ENCODE measurements at places on chromosomes 16 and 17.

- no peak for DNase-seq
These were observed 7.7 kb downstream of the WNT3 start for GRCh38 chr17:46810837-46811236.

DNA sequence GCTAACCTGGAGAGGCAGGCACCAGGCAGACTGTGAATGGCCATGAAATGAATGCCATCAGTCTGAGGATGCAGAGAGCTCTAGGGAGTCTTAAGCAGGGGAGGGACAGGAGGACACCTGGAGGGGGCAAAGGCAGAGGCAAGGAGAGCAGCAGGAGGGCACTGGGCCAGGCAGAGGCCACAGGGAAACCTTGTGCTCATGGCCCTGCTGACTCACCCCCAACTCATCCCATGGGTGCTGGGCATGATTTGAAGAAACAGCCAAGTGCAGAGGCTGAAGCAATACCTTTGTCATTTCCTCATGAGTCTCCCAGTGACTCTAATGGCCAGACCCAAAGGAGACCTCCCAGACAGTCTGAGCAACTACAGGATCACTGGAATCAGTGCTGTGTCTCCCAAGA is 141.4 kb downstream of the TMEM132E start:
- DNase-seq: no peak

DNA sequence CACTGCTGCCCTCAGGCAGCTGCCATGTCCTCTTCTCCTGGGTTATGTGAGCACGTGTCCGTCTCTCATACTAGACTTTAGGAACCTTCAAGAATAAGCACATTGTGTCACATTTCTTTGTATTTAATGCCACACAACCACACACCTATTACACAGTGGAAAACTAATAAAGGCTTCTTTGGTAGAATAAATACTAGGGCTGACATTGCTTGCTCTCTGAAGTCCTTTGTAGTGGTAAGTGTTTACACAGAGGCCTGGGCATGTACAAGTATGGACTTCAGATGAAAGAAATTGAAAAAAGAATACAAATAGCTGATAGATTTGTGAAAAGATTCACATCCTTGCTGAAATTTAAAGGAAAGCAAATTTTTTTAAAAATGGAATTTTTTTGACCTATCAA is 188.1 kb upstream of the CCL2 start:
- DNase-seq: no peak

GRCh38 chr16:28136751-28137434 is 73.4 kb upstream of the GSG1L start:
- DNase-seq: no peak

DNA sequence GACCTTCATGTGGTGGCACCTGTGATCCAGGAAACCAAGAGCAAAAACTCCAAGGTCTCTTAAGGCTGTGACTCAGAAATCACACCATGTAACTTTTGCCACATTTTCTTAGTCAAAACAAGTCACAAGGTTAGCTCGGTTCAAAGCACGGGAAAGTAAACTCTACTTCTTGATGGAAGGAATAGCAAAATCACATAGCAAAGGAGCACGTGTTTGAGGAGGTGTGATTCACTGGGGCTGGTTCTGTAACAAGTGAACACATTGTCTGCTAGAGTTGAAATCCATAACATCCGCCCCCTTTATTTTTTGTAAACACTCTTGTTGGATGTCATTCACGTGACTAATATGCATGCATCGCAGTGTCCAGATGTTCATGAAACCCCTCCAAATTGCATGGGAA is 415.0 kb upstream of the MAF start:
- DNase-seq: no peak

DNA sequence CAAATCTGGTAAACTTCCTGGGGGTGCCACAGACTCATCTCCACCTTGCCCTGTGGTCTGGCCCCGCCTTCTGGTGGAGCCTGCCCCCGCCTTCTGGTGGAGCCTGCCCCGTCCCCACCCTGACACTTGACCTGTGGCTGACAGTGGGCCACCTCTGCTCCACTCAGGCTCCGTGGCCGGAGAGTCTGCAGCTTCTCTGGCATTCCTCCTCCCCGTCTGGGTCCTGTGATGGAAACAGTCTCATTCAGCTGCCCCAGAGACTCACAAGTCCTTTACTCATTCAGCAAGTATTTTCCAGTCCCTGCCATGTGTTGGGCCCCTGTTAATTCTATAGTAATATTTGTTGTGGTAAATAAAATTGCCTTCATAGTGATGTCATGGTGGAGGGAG is 21.0 kb upstream of the G6PC1 start:
- no peak for DNase-seq

DNA sequence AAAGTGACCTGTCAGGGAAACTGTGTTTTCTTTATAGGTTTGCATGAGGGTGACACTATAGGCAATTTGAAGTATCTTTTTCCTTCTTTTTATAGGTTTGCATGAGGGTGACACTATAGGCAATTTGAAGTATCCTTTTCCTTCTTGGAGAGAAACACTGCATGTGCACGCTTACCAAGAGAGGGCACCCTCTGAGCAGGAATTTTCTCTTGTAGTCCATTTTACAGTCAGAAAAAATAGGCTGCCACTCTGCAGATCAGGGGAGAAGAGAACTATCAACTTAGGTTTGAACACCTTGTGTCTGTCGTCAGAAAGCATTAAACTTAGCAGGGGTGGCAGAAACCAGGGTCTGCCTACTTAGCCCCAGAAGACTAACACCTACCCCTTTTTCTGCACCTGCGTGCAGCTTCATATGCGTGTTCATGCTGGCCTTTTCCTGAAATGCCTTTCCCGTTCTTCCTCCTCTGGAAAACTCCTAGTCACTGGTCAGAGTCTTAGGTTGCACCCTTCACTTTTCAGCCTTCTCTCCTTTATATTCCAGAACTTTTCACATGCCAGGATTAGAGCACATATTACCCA is 16.4 kb upstream of the SMIM36 start:
- DNase-seq: no peak

GRCh38 chr16:57941016-57941664 is 29.8 kb downstream of the CNGB1 start:
- DNase-seq: no peak

GRCh38 chr17:64158406-64158805 is 28.5 kb upstream of the ERN1 start:
- DNase-seq: no peak

- no peak for DNase-seq
These were observed 3.7 kb downstream of the NFE2L1 start for GRCh38 chr17:48051706-48052486.

DNA sequence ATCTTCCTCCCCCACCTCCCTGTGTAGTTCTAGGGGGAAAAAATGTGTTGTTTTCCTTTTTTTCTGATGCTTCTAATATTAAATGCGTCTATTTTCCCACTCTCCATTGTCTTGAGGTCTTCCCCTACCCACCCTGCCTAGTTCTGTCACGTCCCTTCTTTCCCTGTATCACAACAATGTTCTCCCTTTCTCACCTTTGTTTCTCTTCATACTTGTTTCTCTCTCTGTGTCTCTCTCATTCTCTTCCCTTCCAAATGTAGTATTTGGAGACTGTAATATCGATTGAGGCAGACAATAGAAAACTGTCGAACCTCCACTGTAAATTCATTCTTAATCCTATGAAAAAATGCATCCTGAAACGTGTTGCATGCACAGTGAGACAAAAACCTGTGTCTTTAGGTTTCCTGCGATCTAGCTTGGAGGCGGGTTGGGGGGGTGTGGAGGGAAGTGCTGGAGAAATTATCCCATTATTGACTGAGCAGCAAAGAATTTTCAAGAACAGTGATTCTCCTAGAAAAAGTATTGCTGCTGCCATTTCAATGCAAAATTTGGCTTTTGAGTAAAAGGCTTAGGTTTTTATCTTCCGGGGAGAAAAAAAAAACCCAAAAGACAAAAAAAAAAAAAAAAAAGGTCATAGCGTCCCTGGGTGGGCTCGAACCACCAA is 1.3 kb upstream of the PSMB3 start:
- DNase-seq: no peak

DNA sequence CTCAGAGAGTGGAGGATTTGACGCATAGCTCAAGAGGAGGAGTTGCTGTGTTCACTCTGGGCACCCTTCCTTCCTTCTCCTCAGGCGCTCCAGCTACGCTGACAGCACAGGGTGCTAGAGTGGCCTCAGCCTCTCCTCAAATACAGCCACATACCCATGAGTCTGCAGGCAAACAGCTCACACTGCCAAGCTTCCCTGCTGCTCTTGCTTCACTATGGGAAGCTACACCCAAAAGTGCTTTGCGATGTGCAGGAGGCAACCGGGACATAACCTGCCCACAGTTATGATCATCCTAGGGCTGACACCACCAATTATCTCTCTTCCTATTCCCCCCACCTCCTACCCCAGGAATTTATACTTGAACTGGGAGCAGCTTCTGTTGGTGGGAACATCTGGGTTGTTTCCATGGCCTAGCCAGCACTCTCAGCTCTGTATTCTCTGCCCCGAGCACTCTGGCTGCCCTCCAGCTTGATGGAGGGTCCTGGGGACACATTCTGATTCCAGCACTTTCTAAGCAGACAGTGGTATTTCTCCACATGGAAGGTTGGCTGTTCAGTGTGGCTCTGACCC is 40.3 kb upstream of the SREBF1 start:
- no peak for DNase-seq

DNA sequence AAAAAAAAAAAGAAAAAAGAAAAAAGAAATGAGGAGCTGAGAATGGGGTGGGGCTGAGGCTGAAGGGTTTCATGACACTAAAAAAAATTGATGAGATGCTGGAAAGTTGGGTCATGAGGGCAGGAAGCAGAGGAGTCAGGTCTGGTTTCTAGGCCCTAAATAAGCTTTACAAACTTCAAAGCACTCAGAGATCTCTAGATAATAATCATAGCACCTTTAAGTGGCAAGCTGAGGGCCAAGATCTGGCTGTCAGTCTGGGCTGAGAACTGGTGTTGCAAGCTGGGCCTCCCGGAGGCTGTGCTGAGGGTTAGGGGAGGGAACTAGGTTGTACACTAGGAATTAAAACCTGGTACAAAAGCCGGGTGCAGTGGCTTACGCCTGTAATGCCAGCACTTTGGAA is 6.4 kb downstream of the ZNF764 start:
- no peak for DNase-seq

GRCh38 chr17:6323626-6324356 is 111.1 kb downstream of the AIPL1 start:
- no peak for DNase-seq

- DNase-seq: no peak
These were observed 29.5 kb downstream of the MBTD1 start for GRCh38 chr17:51230306-51230705.

GRCh38 chr16:11130978-11131665 is 124.9 kb downstream of the SOCS1 start:
- no peak for DNase-seq

DNA sequence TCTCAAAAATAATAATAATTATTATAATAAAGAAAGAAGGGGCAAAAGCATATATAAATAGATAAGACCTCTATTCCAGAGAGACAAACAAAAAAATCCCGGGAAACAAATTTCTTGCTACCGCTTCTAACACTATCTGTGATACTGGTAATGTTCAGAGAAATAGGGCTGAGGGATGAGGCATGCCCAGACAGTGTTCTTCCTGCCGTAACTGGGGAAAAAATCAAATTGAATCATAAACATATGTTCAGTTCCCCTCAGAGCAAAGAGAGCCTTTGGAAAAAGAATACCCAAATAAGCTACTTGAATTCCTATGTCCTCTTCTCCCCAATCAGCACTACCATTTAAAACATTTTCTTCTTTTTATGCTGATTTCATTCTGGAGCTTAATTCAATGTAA is 688.0 kb downstream of the KCNJ2 start:
- no peak for DNase-seq

DNA sequence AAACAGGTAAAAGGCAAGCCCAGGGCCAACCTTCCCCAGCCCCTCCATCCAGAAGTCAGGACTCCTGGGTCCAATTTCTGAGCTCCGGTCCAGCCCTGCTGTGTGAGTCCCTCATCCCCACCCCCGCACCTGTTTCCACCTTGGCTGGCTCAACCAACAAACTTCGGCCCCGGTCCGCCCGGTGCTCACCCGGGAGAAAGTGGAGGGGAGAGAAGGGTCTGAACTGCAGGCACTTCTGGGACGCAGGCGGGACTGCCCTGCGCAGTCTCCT is 541 bp downstream of the RHBDF2 start:
- DNase-seq: no peak

DNA sequence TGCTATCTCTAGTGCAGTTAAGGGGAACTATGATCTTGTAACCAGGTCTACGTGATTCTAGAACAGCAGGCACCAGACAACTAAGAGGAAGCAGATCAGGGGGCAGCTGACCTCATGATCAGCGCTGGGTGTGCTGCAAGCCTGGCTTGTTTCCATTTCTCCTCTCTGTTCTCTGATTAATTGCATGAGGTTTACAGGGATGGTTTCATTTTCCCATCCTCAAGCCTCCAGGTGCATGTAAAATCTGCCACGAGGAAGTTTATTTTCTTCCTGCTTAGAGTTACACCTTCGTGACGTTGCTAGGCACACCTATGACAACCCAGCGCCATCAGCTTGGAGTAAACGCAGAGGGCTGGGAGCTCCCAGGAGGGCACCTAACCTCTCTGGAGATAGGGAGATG is 4.3 kb upstream of the NUPR1 start:
- DNase-seq: no peak

DNA sequence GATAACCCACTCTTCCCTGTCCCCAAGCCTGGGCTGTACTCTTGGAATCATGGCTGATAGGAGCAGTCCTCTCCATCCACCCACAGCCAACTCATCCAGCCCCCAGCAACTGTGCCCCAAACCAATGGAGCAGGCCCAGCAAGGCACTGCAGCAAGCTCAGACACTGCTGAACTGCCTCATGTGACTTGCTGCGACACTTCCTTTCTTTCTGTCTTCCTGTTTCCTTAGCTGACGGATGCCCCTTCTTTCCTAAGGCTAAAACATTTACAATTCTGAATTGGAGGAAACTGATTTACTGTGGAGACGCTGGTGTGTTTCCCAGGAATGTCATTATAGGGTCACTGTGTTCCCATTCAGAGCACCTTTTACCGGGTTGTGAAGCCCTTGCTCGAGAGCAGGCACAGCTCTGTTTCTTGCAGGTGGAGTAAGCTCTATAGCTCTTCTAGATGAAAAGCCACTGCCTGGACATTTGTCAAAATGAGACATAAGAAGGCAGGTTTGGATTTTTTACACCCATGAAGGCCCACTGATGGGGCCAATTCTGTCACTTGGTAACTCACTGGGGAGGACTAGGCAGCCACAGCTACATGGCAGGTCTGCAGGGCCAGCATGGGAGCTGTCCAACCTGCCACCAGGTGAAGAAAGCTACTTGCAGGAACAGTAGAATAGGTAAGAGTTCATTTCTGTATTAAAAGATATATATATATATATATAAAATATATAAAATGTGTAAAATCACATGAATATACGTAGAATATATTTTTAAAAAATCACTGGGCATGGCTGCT is 27.4 kb downstream of the TMEM11 start:
- DNase-seq: no peak

DNA sequence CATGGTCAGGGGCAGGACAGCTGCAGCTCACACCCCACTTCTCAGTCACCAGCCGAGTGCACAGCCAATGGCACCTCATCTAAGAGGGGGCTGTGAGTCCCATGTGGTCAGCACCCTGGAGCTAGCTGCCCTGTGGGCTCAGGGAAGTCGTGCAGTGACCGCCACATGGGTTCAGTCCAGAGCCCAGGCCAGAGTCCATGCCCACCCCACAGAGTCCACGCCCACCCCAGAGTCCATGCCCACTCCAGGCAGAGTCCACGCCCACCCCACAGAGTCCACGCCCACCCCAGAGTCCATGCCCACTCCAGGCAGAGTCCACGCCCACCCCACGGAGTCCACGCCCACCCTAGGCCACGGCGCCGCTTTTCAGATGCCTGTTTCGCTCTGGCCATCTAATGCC is 24.1 kb downstream of the SLC7A5 start:
- DNase-seq: no peak

- DNase-seq: no peak
These were observed at the start of gene GSG1L for GRCh38 chr16:28063591-28064061. TSS of gene GSG1L (minus strand) at chr16:28063714. CDS start at chr16:28063424, 290 bp downstream.
